ENCODE measurements at places on chromosomes 11 and 22. TPM values are rescaled to one million over a fixed set of nuclear protein-coding genes. Genes with fewer than 3 reads are reported as not detected.

RAB38 gene
- 10.1 TPM for total RNA-seq

C11orf91 gene
- total RNA-seq: not detected

PGA4 gene
- 0.41 TPM for total RNA-seq

KCNJ1 gene
- 0.41 TPM for total RNA-seq

NLRX1 gene
- total RNA-seq: 34.8 TPM

CDCA5 gene
- 46.7 TPM for total RNA-seq

DDI1 gene
- not detected for total RNA-seq

SCGB1C1 gene
- total RNA-seq: not detected

DNA sequence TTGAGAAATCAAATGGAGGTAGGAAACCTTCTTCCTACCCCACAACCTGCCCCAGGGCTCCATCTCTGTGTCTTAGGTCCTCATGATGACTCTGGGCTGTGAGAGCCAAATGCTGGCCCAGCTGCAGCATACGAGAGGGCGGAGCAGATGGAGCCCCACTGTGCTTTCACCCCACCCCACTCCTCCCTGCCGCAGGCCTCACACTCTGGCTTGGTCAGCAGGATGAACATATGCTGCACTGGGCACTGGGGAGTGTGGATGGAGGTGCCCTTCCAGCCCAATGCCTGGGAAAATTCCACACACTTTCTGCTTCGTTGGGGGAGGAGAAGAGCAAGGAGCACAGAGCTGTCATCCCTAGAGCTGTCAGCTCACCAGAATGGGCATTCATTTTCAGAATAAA lies 271.6 kb upstream of the CADM1 start:
- H3K4me3 ChIP-seq: no peak overlapping the region
- no peaks in the 10 kb centered on the region for H3K4me1 ChIP-seq
- H3K27ac ChIP-seq: no peak overlapping the region
- DNase-seq: no peak
- H3K36me3 ChIP-seq: no peaks in the 10 kb centered on the region

GRCh38 chr11:107180236-107180635 lies 162.0 kb upstream of the GUCY1A2 start:
- no peaks in the 10 kb centered on the region for H3K36me3 ChIP-seq
- H3K4me3 ChIP-seq: no peak overlapping the region
- no peaks in the 10 kb centered on the region for H3K27me3 ChIP-seq

DNA sequence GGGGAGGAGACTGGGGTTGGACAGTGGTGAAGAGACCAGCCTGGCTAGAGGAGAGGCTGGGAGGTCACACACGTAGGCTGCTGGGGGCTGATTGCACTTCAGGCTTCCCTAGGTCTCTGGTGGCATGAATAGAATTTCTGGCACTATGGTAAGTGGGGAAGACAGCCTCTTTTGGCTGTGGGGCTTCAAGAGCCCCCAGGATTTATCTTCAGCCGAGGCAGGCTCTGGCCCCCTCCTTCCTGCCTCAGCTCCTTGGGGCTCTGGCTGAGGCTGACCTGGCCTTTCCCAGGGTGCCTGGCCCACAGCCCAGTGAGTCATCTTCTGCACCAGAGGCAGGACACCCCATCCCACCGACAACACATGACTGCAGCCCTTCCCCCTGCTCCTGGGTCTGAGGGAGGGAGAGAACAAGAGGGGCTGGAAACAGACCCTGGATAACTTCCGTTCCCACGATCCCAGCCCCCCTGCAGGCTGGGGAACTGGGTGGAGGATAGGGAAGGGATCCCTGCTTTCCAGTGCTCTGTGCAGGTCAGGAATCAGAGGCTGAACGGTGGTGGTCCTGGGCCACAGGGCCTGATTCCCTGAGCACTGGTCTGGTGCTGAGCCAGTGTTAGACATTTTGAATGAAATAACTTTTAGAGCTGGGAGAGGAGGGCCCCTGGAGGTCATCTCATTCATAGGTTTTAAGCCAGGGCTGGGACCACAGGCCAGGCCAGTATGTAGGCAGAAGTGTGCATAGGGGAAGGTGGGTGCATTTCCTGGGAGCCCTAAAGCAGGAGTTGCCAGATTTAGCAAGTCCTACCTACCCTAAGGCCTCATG lies 26.5 kb downstream of the ARHGEF17 start:
- no peaks in the 10 kb centered on the region for H3K27me3 ChIP-seq
- peaks cover 61% of the 10 kb centered on the region for H3K4me1 ChIP-seq
- H3K27ac ChIP-seq: peak overlapping the region; percentile 68
- H3K36me3 ChIP-seq: no peaks in the 10 kb centered on the region
- H3K4me3 ChIP-seq: no peak overlapping the region

DNA sequence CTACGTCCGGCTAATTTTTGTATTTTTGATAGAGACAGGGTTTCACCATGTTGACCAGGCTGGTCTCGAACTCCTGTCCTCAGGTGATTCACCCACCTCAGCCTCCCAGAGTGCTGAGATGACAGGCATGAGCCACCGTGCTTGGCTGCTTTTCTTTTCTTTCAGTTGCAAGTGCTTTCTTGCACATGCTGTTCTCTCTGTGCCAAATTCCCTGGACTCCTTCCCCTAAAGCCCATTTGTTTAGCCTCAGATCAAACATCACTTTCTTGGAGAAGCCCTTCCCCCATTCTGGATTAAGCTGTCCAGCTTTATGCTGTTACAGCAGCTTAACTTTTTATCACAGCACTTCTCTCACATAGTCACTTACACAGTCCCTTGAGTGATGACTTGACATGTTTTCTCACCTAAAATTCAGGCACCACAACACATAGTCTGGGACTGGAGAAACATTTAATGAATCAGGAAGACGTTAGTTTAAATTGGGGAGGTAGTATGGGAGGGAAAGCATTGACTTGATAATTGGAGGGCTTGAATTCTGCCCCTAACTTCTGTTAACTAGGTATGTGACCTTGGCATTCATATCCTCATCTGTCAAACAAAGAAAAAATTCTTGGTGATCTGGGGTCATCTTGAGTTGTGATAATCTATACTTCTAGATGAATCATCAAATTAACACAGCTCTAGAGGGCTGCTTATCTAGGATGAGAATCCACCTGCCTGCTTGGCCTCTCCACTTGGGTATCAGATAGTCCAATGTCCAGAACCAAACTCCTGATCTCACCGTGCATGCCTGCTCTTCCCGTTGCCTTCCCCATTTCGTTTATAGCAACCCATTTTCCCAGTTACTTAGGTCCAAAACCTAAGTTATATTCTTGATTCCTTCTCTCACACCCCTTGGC lies 18.4 kb downstream of the ACO2 start:
- no peaks in the 10 kb centered on the region for H3K36me3 ChIP-seq
- no peaks in the 10 kb centered on the region for H3K27me3 ChIP-seq
- no peak overlapping the region for H3K4me3 ChIP-seq
- peak overlapping the region; percentile 58 for H3K27ac ChIP-seq

- H3K27ac ChIP-seq: no peak overlapping the region
- no peaks in the 10 kb centered on the region for H3K36me3 ChIP-seq
- no peak for DNase-seq
- peaks cover 17% of the 10 kb centered on the region for H3K27me3 ChIP-seq
Measured at GRCh38 chr11:128714123-128714522, 20.3 kb downstream of the FLI1 start.

GRCh38 chr22:47432683-47433082 lies 670.2 kb downstream of the TBC1D22A start:
- H3K27ac ChIP-seq: no peak overlapping the region
- DNase-seq: no peak
- H3K36me3 ChIP-seq: no peaks in the 10 kb centered on the region
- no peaks in the 10 kb centered on the region for H3K4me1 ChIP-seq
- no peaks in the 10 kb centered on the region for H3K27me3 ChIP-seq
- no peak overlapping the region for H3K4me3 ChIP-seq

DNA sequence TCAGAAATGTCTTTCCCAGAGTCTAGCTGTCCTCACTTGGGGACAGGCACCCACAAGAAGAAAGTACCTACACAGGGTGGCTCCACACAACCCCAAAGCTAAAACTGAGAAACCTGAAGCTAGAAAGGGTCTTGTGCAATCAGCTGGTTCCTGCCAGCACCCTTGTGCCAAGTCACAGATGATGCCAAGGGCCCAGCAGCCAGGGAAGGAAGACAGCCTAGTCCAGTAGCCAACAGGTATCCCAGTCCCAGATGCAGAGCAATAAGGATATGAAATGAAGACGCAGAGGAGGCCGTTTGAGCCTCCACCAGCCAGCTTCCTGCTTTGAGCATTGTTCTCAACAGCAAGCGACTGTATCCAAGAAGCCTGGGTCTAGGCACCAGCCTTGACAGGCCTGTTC lies 6.1 kb downstream of the PLEKHA7 start:
- H3K36me3 ChIP-seq: no peaks in the 10 kb centered on the region
- no peak overlapping the region for H3K4me3 ChIP-seq
- no peak overlapping the region for H3K27ac ChIP-seq

- H3K36me3 ChIP-seq: no peaks in the 10 kb centered on the region
- H3K27me3 ChIP-seq: peaks cover 77% of the 10 kb centered on the region
- peaks cover 12% of the 10 kb centered on the region for H3K4me1 ChIP-seq
- DNase-seq: no peak
- no peak overlapping the region for H3K4me3 ChIP-seq
Measured at GRCh38 chr22:22949953-22950352, 62.3 kb downstream of the IGLL5 start.

DNA sequence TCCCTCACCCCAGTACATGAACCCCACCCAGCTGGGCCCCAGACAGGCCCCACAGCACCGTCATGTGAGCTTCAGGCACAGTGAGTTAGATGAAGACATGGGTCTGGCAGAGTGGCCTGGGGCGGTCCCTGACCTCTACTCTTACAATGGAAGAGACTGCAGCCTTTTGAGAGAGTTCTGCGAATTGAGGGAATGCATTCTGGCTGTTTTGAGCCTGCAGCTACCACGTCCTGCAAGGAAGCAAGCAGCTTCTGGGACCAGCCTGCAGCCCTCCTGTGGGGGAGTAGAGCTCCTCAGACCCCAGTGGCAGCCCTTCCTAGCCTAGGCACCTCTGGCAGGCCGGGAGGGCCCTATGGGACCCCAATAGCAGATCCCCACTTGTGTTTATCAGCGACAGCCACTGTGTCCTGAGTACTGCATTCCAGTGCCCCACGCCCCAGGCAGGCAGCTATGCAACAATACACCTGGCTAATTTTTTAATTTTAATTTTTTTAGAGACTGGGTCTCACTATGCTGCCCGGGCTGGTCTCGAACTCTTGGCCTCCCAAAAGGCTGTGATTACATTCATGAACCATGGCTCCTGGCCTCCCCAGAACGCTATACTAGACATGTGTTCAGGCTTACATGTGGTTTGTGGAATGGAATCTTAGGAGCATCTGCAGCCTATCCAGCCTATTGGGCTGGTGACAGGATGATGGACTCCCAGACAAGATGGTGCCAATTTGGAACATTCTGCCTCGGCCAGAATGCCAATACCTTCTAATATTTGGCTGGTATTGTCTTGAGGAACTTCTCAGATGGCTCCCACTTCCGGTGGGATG lies 717 bp upstream of the SLC7A4 start:
- no peak overlapping the region for H3K27ac ChIP-seq
- peak; percentile 39 for DNase-seq
- no peaks in the 10 kb centered on the region for H3K4me1 ChIP-seq
- H3K27me3 ChIP-seq: peaks cover 54% of the 10 kb centered on the region
- H3K4me3 ChIP-seq: peak overlapping the region; percentile 54
- H3K36me3 ChIP-seq: no peaks in the 10 kb centered on the region

DNA sequence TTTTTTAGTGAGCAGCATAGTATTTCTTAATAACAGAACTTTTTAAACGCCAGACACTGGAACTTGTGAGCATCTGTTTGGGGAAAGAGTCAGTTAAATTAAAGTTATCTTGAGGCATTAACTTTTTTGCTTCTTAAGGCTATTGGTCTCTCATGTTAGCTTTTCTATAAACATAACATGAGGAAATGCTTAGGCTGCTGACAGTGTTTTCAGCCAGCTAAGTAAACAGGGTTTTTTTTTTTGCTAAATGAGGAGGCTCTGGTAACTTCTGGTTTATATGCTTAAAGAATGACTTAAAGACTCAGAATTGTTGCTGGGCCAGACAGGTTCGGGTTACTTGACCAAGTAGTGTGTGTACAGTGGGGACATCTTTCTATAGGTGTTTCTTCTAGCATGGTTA lies 95.8 kb upstream of the ALKBH3 start:
- no peaks in the 10 kb centered on the region for H3K27me3 ChIP-seq
- no peak for DNase-seq
- H3K36me3 ChIP-seq: no peaks in the 10 kb centered on the region
- no peak overlapping the region for H3K27ac ChIP-seq

DNA sequence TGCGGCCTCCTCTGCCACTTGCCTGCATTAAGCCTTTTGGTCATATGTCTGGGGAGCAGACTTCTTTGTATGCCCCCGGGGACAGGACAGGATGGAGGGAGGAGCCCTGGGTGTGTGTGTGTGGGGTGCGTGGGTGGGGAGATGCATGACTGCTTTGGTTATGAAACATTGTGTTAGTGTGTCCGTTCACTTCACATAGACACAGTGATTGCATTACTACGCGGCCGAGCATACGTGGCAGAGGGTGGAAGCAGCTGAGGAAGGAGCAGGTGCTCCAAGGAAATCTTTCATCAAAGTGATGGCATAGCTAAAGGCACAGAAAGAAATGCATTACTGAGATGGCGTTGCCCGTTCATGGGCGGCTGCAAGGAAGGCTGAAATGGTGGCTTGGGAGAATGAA lies 260.4 kb downstream of the ST3GAL4 start:
- no peak overlapping the region for H3K4me3 ChIP-seq
- H3K36me3 ChIP-seq: no peaks in the 10 kb centered on the region
- no peak overlapping the region for H3K27ac ChIP-seq

Data from neural progenitor cell (in vitro differentiated cells).